ENCODE measurements at places on chromosomes 4 and X.

DNA sequence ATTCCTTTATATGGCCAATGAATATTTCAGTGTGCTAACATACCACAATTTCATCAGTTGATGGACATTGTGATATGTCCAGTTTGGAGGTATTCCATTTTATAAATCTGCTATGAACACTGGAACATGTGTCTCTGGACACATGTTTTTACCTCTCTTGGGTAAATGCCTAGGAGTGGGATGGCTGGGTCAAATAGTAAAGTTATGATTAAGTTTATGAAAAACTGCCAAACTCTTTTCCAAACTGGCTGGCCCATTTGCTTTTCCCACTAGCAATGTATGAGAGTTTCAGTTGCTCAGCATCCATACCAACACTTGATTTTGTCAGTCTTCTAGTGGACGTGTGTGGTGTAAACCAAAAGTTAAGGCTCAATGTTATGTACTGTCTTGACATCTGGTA is 40.5 kb downstream of the CEP44 start:
- DNase-seq = no peak

DNA sequence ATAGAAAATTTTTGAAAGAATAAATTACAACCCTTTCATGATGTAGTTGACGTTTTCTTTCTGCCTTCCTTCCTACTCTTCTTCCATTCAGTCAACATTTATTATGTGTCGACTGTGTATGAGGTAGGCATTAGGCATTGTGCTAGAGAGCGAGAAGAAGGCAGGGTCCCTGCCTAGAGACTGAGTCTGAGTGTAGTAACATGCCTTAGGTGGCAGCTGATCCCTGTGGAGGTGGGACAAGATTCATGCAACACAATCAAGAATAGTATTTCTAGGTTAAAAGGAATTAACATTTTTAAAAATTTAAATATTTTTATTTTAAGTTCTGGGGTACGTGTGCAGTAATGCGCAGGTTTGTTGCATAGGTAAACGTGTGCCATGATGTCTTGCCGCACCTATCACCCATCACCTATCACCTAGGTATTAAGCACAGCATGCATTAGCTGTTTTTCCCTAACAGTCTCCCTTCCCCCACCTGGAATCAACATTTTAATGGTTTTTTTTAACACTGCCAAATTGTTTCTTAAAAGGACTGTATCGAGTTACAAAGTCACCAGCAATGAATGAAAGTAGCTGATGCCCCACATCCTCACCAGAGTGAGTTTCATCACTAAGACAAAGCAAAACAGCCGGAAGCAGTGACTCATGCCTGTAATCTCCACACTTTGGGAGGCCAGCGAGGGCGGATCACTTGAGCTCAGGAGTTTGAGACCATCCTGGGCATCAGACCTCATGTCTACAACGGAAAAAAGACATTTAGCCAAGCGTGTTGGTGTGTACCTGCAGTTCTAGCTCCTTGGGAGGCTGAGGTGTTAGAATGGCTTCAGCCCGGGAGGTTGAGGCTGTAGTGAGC is 84.0 kb downstream of the WWC2 start:
- DNase-seq = peak; percentile 22

DNA sequence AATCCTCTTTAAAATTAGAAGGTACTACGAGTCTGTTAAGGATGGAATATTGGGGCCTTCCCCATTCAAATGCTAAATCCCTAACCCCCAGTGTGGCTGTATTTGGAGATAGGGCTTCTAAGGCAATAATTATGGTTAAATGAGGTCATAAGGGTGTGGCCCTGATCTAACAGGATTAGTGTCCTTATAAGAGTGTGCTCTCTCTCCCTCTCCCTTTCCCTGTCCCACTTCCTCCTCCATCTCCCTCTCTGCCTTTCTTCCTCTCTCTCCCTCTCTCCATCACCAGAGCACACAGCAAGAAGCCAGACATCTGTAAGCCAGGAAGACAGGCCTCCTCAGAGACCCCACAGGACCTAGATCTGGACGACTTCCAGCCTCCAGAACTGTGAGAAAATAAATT is 116.9 kb downstream of the COL25A1 start:
- peak; percentile 3 for DNase-seq

DNA sequence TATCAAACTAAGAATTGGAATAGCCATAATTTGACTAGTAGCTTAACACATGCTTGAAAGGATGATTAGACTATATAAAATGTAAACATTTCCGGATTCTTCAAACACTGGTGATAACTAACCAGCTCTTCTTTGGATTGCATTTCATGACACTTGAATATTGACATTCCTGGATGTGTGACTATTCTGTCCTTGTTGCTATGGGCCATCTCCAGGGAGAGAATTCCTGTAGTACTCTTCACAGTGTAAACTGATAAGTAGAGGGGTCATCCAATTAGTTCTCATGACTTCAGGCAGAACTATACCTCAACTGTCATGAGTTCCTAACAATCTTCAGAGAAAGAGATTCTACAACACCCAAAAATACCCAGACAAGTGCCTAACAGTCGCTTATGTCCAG is 1026.7 kb upstream of the TENM3 start:
- no peak for DNase-seq

DNA sequence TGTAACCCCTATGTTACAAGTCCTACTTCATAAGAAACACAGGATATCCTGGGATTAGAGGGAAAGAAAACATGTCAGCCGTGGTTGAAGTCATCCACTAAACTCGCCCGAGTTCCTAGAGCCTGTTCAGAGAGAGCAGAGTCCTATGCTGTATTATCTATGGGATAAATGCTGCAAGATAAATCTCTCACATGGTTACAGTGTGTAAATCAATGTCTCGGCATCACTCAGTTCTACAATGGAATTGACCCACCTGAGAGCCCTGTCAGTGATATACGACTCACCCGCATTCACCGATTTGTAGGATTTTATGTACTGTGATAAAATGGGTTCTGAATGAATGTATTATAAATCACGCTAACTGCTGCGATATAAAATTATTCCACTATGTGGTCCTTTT is 127.8 kb upstream of the ANXA3 start:
- no peak for DNase-seq

GRCh38 chr4:143019351-143019750 is 165.4 kb upstream of the USP38 start:
- DNase-seq = no peak

DNA sequence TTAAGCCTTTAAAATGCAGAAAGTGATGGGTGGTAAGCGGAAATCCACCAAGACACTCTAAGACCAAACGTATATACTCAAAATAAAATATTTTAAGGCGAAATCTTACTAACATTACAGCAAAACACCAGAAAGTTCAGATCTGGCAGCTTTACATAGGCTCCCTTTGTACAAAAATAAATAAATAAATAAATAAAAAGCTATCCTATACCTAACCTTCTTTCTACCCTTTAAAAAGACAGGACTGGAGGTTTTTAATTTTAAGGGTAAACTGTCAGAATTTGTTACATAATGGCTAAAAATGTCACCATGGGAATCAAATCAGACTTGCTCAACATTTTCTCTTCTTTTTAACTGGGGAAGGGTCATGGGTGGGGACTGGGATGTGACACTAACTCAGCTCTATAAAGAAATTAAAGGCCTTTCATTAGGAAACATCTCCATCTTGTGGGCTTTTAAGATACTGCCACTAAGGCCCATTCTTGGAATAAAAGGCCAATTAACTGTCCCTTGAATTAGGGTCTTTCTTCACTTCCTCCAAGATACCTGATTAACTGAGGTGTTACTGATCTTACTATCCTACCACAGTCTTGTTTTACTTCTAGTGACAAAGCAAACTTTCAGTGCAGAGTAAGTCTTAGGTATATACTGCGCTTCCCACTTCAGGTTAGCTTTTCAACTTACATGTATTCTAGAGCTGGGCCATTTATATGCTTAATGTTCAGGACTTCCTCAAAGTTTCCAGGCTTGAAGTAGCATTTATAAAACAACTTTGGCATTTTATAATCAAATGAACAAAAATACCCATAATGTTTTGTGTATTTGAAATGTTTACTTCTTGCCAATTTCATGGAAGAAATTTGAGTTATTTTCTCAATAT is 13.3 kb downstream of the HNRNPD start:
- DNase-seq = peak; percentile 56

- DNase-seq = no peak
These were observed 14.9 kb downstream of the NRK start for GRCh38 chrX:105837232-105837631.

DNA sequence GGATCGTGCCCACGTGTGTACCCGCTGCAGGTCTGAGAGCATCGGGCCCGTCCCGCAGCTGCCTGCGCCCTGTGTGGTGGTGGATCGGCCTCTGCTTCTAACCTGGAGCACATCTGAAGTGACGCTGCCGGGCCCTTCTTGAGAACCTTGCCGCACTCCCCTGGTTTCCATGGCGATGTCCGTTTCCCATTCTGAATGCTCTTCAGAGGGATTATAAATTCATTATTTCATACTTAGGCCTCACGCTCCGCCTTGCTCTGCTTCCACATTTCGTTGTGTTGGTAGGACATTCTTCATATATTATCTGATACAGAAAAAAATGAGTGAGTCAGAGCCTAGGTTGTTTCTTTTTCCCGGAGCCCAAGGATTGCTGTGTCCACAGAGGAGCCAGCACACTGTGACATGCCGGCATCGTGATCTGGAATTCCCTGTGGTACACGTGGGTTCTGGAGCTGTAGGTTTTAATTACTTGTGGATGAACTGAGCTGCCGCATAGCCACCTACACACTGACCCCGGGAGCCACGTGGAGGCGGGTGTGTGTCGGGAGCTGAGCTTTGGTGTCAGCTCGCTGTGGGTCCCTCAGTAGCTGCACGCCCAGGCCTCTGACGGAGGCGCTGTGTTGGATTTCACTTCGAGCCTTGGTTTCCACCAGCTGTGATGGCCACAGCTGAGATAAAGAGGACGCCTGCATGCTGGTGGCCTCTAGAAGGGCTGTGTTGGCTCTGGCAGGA is 63.4 kb downstream of the PSAPL1 start:
- DNase-seq = no peak

- DNase-seq = peak; percentile 33
These were observed 51.6 kb upstream of the ELOVL6 start for GRCh38 chr4:110250023-110250387.

DNA sequence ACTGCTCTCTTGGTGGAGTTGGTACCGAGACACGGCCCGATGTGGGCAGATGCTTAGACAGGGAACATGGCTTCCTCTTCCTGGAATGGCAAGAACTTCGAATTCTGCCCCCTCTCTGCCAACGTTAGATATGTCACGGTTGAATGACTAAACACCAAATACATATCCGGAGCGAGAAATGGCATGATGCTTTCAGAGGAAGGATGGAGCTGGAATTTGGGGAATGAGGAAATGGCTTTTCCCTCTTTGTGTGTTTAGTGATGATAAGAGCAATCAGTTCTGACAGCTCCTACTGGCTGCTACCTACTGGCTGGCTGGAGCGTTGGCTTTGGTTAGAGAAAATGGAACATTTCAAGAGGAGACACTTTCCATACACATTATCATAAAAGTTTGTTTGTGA is 140.0 kb downstream of the DHRSX start:
- no peak for DNase-seq

DNA sequence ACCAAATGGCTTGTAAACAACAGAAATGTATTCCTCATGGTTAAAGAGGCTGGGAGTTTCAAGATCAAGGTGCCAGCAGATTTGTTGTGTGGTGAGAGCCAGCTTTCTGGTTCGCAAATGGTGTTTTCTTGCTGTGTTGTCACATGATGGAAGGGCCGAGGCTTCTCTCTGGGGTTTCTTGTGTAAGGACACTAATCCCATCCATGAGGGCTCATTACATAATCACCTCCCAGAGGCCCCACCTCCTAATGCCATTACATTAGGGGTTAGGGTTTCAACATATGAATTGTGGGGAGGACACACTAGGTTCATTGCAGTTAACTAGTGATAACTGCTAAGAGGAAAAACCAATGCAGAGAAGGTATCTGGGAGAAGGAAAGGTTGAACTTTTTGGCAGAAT is 103.5 kb upstream of the ENPEP start:
- no peak for DNase-seq

- DNase-seq = no peak
These were observed 16.8 kb upstream of the AMOT start for GRCh38 chrX:112857478-112857878.

- no peak for DNase-seq
These were observed 39.2 kb downstream of the ARHGAP24 start for GRCh38 chr4:85514117-85514516.

DNA sequence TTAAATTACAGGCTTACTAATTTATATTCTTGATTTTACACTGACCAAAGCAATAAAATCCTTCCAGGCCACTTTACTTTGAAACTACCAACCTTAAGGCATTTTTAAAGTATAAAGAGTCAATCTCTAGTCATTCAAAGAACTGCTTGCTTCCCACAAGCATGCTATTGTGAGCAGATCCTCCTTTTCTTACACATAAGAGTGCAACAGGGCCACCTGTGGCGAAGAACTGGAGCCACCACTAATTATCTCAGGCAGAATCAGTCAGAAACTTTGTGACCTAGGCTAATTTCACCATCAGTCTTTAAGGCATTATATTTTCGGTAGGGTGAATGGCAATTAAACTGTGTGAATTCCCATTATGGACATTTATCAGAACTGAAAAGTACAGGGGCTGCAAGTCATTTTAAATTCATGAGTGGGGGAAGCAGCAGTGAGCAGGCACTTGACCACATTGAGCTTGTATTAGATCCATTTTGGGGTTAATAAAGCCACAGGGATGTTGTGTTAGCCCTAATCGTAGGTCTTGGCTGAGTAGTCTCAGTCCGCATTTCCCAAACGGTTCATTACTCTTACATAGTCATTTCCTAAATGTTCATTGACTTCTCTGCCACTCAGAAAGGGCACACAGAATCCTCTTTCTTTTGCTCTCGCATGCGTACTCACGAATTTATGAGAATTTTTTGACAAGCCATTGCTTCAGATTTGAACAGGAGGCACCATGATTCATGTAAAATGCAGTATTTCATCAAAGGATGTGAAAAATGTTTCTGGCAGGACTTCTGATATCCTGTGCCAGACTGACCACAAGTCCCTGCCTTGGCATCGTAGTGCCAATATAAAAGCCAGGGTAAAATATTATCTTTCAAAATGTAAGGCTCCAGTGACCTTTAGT is 39.8 kb downstream of the NPY2R start:
- no peak for DNase-seq

DNA sequence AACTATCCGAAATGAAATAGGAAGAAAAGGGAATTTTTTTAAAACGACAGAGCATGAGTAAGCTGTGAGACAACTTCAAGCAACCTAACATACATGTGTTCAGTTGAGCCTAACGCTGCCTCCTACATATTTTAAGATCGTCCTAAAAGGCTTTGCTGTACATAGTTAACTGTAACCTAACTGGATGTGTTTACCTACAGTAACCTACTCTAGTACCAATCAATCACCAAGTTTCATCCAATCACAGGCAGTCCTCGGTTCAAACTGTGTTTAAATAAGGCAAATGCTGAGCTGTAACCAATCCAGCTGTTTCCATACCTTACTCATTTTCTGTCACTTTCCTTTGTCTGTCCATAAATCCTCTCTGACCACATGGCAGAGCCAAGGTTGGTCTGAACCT is 17.1 kb downstream of the RCHY1 start:
- DNase-seq = no peak

GRCh38 chrX:23930894-23931604 is 23.2 kb downstream of the CXorf58 start:
- peak; percentile 18 for DNase-seq
